ENCODE measurements at places on chromosomes 6 and 20. TPM values are rescaled to one million over a fixed set of nuclear protein-coding genes. Genes with fewer than 3 reads are reported as not detected.

Gene DSP
- 108 TPM for total RNA-seq

Gene PEX3
- total RNA-seq = 20.1 TPM

Gene ULBP1
- total RNA-seq = 6.1 TPM

Gene OR2B6
- total RNA-seq = not detected

Gene DEK
- 90.3 TPM for total RNA-seq

Gene KCNK17
- total RNA-seq = not detected

- H3K4me1 ChIP-seq = no peaks in the 10 kb centered on the region
- no peak for DNase-seq
- H3K27ac ChIP-seq = no peak overlapping the region
Observed at GRCh38 chr6:164346631-164347030, 932.1 kb downstream of the QKI start.

DNA sequence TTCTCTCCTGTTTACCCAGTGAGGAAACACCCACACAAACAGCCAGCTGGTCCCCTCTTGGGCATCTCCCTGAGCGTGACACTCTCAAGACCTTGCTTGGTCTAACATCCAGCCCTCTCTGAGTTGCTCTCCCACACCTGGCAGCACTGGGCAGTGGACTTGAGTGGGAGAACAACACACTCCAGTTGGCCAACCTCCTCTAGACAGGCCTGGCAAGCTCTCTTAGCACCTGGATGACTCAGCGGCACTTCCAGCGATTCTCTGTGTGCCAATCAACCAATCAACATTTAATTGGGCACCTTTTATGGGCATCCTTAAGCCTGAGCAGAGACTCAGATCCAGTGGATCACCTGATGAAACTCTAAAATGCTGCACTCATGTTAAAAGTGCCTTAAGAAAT, 76.6 kb upstream of the QKI start:
- no peak overlapping the region for H3K27ac ChIP-seq
- no peaks in the 10 kb centered on the region for H3K27me3 ChIP-seq

DNA sequence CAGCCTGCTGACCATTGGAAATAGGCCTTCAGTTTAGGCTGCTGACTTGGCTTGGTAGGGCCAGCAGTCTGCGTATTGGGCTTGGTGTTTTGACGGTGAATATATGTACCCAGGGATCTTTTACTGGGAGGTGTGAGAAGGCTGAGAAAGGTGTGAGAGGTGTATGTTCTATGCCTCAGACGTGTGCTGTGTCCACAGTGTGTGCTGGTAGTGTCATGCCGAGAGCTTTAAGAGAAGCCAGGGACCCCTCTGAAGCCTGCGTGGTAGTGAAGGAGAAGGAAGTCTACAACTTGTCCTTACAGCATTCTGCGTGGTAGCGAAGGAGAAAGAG, 2.1 kb downstream of the SS18L1 start:
- no peak overlapping the region for H3K27ac ChIP-seq
- peaks cover 22% of the 10 kb centered on the region for H3K4me1 ChIP-seq
- no peaks in the 10 kb centered on the region for H3K27me3 ChIP-seq
- no peak for DNase-seq
- no peaks in the 10 kb centered on the region for H3K36me3 ChIP-seq

DNA sequence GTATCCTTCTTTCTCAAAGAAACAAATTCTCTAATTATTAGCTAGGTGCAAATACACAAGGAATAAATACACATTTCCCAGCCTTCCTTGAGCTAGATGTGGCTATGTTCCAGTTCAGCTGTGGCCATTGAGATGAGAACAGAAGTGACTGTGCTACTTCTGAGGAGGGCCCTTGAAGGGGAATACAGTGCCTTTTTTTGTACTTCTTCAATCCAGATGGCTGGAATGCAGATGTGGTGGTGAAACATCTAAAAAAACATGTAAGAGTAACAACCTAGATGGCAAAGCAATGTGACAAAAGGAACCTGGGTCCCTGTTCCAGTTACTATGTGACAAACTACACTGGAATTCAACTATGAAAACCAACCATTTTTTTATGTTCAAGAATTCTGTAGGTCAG, 115.4 kb upstream of the DST start:
- peaks cover 65% of the 10 kb centered on the region for H3K4me1 ChIP-seq
- H3K36me3 ChIP-seq = 0 out of 2 replicates have a peak, but pooled peaks cover 5% of the 10 kb centered on the region
- H3K4me3 ChIP-seq = no peak overlapping the region
- peak overlapping the region; percentile 53 for H3K27ac ChIP-seq
- no peaks in the 10 kb centered on the region for H3K27me3 ChIP-seq
- DNase-seq = peak; percentile 51

GRCh38 chr6:83962582-83962981, 71.0 kb upstream of the MRAP2 start:
- H3K4me3 ChIP-seq = no peak overlapping the region
- H3K36me3 ChIP-seq = no peaks in the 10 kb centered on the region
- DNase-seq = no peak
- H3K4me1 ChIP-seq = no peaks in the 10 kb centered on the region

DNA sequence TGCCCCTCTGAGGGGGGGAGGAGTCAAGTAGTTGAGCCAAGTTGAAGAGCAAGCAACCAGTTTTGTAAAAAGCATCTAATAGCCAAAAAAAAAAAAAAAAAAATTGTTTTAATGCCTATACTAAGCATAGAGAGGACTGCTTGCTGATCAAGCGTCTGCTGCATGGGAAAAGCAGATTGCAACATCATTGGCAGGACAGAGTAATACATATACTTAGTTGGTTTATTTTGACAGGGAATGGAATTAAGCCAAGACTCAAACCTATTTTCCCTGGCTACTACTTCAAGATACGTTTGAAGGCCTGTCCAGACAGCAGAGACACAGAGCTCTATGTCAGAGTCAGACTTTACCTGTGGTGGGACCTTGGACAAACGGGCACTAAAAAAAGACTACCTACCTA, 120.5 kb downstream of the RTN4IP1 start:
- no peaks in the 10 kb centered on the region for H3K27me3 ChIP-seq
- H3K36me3 ChIP-seq = no peaks in the 10 kb centered on the region
- peaks cover 14% of the 10 kb centered on the region for H3K4me1 ChIP-seq
- H3K27ac ChIP-seq = no peak overlapping the region
- no peak for DNase-seq
- H3K4me3 ChIP-seq = no peak overlapping the region

Measured in GM23248 (cell line).